Activated CD4-positive, alpha-beta memory T cell treated with anti-CD3 and anti-CD28 coated beads, Interleukin-2, amount 10 ng/mL, durations not matched to agents 7 days and 5 days (primary cell): ENCODE measurements at places on chromosomes 3 and 15. TPM values are rescaled to one million over a fixed set of nuclear protein-coding genes. Genes with fewer than 3 reads are reported as not detected.
A peak's percentile ranks its signal among the peaks of the same experiment; 100 is the strongest.

Gene MYL3
- not detected for total RNA-seq

DNA sequence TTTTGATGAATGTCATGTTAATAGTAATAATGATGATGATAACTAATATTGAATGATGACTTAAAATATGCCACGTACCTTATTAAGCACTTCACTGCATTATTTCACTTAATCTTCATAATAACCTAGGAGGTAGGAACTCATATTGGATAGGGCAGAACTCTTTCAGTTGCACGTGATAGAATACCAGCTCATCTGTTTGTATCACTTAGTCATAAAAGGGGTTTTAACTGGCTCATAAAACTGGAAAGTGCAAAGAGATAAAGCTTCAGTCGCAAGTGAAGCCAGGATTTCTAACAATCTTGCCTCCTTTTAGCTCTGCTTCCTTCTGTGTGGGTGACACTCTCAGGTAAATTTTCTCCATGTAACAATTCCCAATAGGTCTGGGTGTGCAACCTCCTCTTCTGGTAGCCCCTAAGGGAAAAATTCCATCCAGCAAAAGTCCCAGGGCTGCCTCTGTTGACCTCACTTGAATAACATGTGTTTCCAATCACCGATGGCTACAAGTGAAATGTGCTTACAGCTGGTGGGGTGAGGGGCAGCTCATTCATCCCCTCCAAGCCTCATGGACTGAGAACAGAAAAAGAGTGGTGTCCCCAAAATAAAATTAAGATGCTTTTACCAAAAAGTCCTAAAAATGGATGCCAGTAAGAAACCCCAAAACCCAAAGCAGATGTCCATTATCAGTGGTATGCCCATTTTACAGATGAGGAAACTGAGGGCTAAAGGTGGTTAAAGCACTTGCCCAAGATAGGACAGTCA lies 9.3 kb downstream of the GXYLT2 start:
- H3K4me1 ChIP-seq, result no peaks in the 10 kb centered on the region
- H3K27me3 ChIP-seq, result peaks cover 22% of the 10 kb centered on the region
- H3K36me3 ChIP-seq, result no peaks in the 10 kb centered on the region
- H3K4me3 ChIP-seq, result no peak overlapping the region

- no peak overlapping the region for H3K27ac ChIP-seq
- H3K4me1 ChIP-seq, result peaks cover 2% of the 10 kb centered on the region
- H3K36me3 ChIP-seq, result peaks cover 35% of the 10 kb centered on the region
- H3K4me3 ChIP-seq, result no peak overlapping the region
- no peak for DNase-seq
- no peaks in the 10 kb centered on the region for H3K27me3 ChIP-seq
Observed at GRCh38 chr15:34185666-34186065, 24.2 kb downstream of the KATNBL1 start.

DNA sequence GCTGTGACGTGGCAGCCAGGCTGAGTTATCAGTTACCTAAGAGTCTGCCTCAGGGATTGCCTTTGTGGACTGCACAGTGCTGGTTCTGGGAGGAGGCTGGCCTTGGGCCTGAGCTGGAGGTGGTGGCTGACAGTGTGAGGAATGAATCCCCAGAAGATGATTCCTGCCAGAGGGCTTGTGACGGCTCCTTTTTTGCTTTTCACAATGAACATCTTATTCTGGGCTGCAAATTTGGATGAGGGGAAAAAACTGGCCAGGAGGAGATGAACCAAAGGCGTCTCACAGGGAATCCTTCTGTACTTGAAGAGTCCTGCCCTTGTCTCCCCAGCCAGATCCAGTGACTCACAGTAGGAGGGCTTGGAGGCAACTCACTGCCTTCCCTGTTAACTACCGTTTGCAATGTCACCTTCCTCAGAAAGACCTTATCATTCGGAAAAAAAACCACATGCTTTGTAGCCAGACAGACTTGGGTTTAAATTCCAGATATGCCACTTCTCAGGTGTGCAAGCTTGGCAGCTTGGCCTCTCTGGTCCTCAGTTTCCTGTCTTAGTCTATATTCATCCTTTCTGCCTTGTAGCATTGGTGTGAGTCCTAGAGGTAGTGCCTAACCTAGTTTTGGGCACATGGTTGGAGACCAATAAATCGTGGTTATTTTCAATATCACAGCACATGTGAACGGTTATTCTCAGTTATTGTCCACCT lies 19.1 kb downstream of the ST6GAL1 start:
- peaks cover 64% of the 10 kb centered on the region for H3K4me1 ChIP-seq
- H3K36me3 ChIP-seq, result peaks cover 86% of the 10 kb centered on the region
- H3K27ac ChIP-seq, result no peak overlapping the region
- no peak for DNase-seq
- no peak overlapping the region for H3K4me3 ChIP-seq

GRCh38 chr3:170355738-170356595 lies 1.5 kb upstream of the SKIL start:
- H3K4me3 ChIP-seq, result peak overlapping the region; percentile 64
- peak overlapping the region; percentile 69 for H3K27ac ChIP-seq
- peaks cover 5% of the 10 kb centered on the region for H3K27me3 ChIP-seq
- H3K36me3 ChIP-seq, result peaks cover 22% of the 10 kb centered on the region
- DNase-seq, result no peak

GRCh38 chr15:100665570-100665969 lies 63.2 kb downstream of the ASB7 start:
- peaks cover 9% of the 10 kb centered on the region for H3K27me3 ChIP-seq
- H3K36me3 ChIP-seq, result no peaks in the 10 kb centered on the region
- H3K27ac ChIP-seq, result no peak overlapping the region
- H3K4me1 ChIP-seq, result no peaks in the 10 kb centered on the region
- no peak overlapping the region for H3K4me3 ChIP-seq

DNA sequence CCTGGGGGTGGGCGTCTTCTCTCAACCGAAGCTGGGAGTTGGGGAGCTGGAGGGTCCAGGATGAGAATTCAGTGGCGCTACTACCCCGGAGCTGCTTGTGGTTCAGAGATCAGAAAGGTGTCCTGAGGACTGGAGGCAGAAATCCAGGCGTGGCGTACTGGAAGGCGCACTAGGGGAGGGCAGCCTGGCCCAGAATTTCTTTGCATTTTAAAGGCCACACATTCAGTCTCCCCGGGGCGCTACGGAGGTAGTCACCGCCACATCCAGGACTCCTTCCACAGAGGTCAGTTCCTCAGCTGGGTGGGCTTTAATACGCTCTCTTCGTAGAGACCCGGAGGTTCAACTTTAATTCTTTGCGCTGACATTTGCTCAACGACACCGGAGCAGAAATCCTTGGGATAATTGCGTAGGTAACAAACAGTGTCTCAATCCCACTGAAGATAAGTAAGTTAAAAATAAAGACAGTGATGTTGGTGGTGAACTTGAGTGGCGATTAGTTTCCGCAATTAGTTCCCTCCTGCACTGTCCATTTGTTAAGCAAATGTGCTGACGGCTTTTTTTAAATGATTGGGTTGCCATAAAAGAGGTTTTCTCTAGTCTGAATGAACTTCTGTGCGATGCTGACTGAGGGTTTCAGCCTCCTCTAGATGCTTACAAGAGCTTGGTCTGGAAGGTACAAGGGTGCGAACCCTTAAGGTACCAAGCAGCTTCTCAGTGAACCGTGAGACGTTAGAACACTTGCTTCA lies 535 bp downstream of the MCTP2 start:
- H3K27me3 ChIP-seq, result peaks cover 2% of the 10 kb centered on the region
- DNase-seq, result peak; percentile 36
- peak overlapping the region; percentile 87 for H3K4me3 ChIP-seq
- H3K4me1 ChIP-seq, result peaks cover 76% of the 10 kb centered on the region
- H3K36me3 ChIP-seq, result peaks cover 30% of the 10 kb centered on the region

Gene AGBL1
- not detected for total RNA-seq

Gene HOMER2
- total RNA-seq, result 20.0 TPM

- H3K4me1 ChIP-seq, result peaks cover 14% of the 10 kb centered on the region
- no peak overlapping the region for H3K27ac ChIP-seq
- peak; percentile 37 for DNase-seq
- no peaks in the 10 kb centered on the region for H3K36me3 ChIP-seq
Observed at GRCh38 chr3:149512073-149512782, 37.7 kb downstream of the TM4SF4 start.

DNA sequence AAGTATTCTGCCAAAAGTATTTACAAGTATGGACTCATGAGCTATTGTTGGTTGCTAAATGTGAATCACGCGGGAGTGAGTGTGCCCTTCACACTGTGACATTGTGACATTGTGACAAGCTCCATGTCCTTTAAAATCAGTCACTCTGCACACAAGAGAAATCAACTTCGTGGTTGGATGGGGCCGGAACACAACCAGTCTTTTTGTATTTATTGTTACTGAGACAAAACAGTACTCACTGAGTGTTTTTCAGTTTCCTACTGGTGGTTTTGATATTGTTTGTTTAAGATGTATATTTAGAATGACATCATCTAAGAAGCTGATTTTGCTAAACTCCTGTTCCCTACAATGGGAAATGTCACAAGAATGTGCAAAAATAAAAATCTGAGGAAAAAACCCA lies 30.3 kb downstream of the SYNM start:
- peaks cover 8% of the 10 kb centered on the region for H3K4me1 ChIP-seq
- no peaks in the 10 kb centered on the region for H3K27me3 ChIP-seq
- no peak overlapping the region for H3K27ac ChIP-seq
- no peak overlapping the region for H3K4me3 ChIP-seq
- no peaks in the 10 kb centered on the region for H3K36me3 ChIP-seq

Gene MRAS
- not detected for total RNA-seq

DNA sequence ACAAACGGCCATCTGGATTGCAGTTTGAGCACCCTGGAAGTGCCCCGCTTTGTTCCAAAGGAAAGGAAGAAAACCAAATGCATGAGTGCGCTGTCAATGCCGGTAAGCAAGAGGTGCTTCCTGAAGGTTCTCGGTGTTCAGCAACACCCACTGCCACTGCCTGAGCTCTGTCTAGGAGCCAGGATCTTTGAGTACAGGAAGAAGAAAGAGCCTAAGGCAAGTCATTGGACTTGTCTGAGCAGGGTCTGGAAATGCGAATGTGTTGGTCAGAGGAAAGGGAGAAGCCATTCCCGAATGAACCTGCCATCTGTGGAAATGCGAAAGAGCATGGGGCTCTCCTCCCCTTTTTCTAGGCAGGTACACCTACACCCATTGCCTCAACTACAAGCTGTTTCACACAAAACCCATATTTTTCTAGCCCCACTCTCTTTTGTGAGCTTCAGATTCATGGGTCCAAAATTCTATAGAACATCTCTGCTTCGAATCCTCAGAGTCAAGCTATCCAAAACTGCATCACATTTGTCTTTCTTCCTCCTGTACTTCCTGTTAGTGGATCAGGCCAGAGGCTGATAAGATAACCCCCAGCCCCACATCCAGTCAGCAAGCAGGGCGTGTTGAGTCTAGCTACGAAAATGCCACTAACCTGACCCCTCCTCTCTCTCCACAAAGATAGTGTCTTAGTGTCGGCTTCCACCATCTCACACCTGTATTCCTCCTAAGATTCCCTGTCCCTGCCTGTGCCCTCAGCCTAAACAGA lies 55.6 kb upstream of the C15orf61 start:
- H3K4me1 ChIP-seq, result no peaks in the 10 kb centered on the region
- no peak for DNase-seq
- H3K27me3 ChIP-seq, result no peaks in the 10 kb centered on the region
- H3K36me3 ChIP-seq, result no peaks in the 10 kb centered on the region
- no peak overlapping the region for H3K27ac ChIP-seq
- H3K4me3 ChIP-seq, result no peak overlapping the region

DNA sequence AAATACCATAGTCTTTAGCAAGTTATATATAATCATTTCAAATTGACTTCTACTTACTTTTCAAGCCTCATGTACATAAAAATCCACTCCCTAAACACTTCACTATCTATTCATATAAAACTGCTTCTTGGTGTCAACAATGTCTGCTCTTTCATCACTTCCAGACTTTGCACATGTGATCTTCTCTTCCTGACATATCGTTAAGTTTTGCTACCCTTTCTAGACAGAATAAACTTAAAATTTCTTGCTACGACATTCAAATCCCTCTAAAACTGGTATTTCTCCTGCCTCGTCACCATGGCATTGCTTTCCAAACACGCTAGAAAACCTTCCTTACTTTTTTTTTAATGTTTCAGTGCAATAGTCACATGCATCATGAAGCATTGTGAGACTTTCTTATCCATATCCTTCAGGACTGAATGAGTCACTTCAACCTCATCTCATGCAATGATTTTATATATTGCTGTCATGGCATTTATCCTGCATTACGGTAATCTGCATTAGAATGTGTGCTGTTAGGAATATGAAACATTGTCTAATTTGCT lies 122.8 kb downstream of the GMNC start:
- H3K36me3 ChIP-seq, result no peaks in the 10 kb centered on the region
- no peak overlapping the region for H3K4me3 ChIP-seq
- no peaks in the 10 kb centered on the region for H3K4me1 ChIP-seq
- peaks cover 5% of the 10 kb centered on the region for H3K27me3 ChIP-seq
- DNase-seq, result no peak

DNA sequence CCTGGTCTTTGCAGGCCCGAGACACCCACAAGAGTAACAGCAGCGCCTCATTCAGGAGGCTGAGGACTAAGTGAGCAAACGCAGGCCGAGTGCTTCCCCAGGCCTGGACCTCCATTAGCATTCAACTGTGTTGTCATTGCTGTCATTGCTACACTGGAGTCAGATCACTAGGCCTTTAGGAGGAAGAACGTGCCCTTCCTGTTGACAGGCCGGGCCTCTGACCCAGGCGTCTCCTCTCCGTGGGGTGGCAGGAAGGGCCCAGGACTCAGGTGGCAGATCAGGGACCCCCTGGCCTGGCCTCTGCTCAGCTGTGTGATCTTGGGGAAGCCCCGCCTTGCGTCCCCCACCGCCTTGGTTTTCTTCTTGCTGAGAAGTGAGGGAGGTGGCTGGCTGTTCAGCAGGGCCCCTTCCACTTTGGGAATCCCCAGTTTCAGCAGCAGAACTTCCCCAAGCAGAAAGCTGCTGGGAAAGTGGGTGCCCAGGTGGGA lies 19.1 kb downstream of the ZDHHC19 start:
- H3K27me3 ChIP-seq, result no peaks in the 10 kb centered on the region
- H3K4me3 ChIP-seq, result peak overlapping the region; percentile 34
- peaks cover 58% of the 10 kb centered on the region for H3K4me1 ChIP-seq
- H3K36me3 ChIP-seq, result peaks cover 2% of the 10 kb centered on the region
- DNase-seq, result peak; percentile 58
- H3K27ac ChIP-seq, result peak overlapping the region; percentile 95

Gene VPS8
- 61.2 TPM for total RNA-seq

DNA sequence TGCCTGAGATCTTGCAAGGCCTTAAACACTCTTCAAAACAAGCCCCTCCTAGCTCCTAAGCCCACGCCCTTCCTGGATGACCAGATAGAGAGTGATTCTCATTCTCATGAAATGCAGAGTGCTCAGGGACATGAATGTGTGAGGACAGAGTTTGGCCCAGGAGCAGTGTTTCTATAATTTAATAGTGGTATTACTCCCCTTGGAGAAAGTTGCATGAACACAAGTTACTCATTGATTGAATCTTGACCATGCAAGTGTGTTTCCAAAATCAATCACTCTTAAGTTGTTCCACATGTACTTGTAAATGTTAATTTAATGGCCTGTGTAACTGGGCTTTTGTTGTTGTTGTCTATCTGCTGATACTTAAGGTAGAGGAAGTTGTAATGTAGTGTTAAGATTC lies 181.6 kb downstream of the ADAMTSL3 start:
- no peaks in the 10 kb centered on the region for H3K4me1 ChIP-seq
- H3K27ac ChIP-seq, result no peak overlapping the region
- H3K27me3 ChIP-seq, result peaks cover 5% of the 10 kb centered on the region
- DNase-seq, result no peak
- H3K36me3 ChIP-seq, result no peaks in the 10 kb centered on the region

GRCh38 chr3:190443257-190443656 lies 6.4 kb downstream of the TMEM207 start:
- no peak overlapping the region for H3K27ac ChIP-seq
- no peak for DNase-seq
- no peaks in the 10 kb centered on the region for H3K36me3 ChIP-seq
- H3K4me3 ChIP-seq, result no peak overlapping the region
- H3K4me1 ChIP-seq, result peaks cover 9% of the 10 kb centered on the region
- no peaks in the 10 kb centered on the region for H3K27me3 ChIP-seq
